Smooth muscle cell of trachea (primary cell): ENCODE measurements at places on chromosomes 11 and 22. TPM values are rescaled to one million over a fixed set of nuclear protein-coding genes. Genes with fewer than 3 reads are reported as not detected.

The PGA5 gene
- 0.29 and 0.50 TPM in 2 replicates for total RNA-seq

The ELFN2 gene
- total RNA-seq: under 0.01 TPM in 1 of 2 replicates, not detected in the other

The MMP3 gene
- total RNA-seq: 9.5 and 13.4 TPM in 2 replicates

The GRIA4 gene
- not detected in 2 replicates for total RNA-seq

The LGR4 gene
- 6.9 and 8.3 TPM in 2 replicates for total RNA-seq

The RFPL1 gene
- total RNA-seq: not detected in 2 replicates

The TMEM121B gene
- total RNA-seq: under 0.01 and 0.15 TPM in 2 replicates

The NCR3LG1 gene
- 5.1 and 6.0 TPM in 2 replicates for total RNA-seq

The CLDN5 gene
- 0.17 and 2.2 TPM in 2 replicates for total RNA-seq

The MRGPRX4 gene
- not detected in 2 replicates for total RNA-seq

The MAPK8IP2 gene
- total RNA-seq: 0.29 and 0.50 TPM in 2 replicates

The RNF169 gene
- 25.7 and 27.1 TPM in 2 replicates for total RNA-seq

The PNPLA5 gene
- 0.50 TPM in 1 of 2 replicates, not detected in the other for total RNA-seq

The OR52E8 gene
- total RNA-seq: not detected in 2 replicates

The DNAJB13 gene
- total RNA-seq: not detected in 2 replicates

The RFPL3 gene
- total RNA-seq: not detected in 2 replicates

The SLC22A25 gene
- total RNA-seq: not detected in 2 replicates

The CECR2 gene
- not detected in 2 replicates for total RNA-seq

The OR51I1 gene
- total RNA-seq: not detected in 2 replicates

The TSPAN18 gene
- total RNA-seq: not detected in 2 replicates

The SCGB2A2 gene
- not detected in 2 replicates for total RNA-seq

The CALCB gene
- 0.15 TPM in 1 of 2 replicates, not detected in the other for total RNA-seq

The BATF2 gene
- total RNA-seq: 1.0 and 2.5 TPM in 2 replicates

The SCN2B gene
- under 0.01 and 0.99 TPM in 2 replicates for total RNA-seq

The CCDC81 gene
- 1.0 TPM in 1 of 2 replicates, not detected in the other for total RNA-seq

The SCGB1D2 gene
- not detected in 2 replicates for total RNA-seq

The PIWIL4 gene
- total RNA-seq: 4.1 and 4.5 TPM in 2 replicates

The RNF141 gene
- total RNA-seq: 30.6 and 40.0 TPM in 2 replicates

The NPTXR gene
- 0.29 and 2.8 TPM in 2 replicates for total RNA-seq

The SERPING1 gene
- total RNA-seq: 9.6 and 26.0 TPM in 2 replicates

The IFITM1 gene
- 20.9 and 31.6 TPM in 2 replicates for total RNA-seq

The MS4A15 gene
- not detected in 2 replicates for total RNA-seq
